ENCODE measurements at places on chromosomes 5 and 9.

GRCh38 chr9:5389109-5389732, 48.5 kb downstream of the PLGRKT start:
- no peak for DNase-seq

DNA sequence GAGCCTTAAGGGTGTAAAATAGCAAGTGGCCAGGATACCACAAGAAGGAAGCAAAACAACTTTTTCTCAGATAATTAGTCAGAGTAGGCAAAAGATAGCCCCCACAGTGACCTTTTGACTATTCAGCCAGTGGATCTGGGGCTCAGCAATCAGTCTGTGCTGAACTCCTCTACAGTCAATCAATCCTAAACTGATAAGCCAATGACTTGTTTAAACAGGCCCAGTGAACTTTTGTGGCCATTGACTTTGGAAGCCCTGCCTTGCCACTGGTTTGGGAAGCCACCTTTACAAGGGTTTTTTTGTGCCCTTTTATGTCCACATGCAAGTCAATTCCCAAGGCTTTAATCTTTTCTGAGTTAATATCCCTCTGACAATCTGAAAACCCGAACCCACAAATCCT, 1565.0 kb upstream of the WWC1 start:
- no peak for DNase-seq

- DNase-seq, result no peak
These were observed 2.8 kb upstream of the CMYA5 start for GRCh38 chr5:79686799-79687198.

- no peak for DNase-seq
These were observed 5.2 kb downstream of the ZNF346 start for GRCh38 chr5:177027665-177028064.

DNA sequence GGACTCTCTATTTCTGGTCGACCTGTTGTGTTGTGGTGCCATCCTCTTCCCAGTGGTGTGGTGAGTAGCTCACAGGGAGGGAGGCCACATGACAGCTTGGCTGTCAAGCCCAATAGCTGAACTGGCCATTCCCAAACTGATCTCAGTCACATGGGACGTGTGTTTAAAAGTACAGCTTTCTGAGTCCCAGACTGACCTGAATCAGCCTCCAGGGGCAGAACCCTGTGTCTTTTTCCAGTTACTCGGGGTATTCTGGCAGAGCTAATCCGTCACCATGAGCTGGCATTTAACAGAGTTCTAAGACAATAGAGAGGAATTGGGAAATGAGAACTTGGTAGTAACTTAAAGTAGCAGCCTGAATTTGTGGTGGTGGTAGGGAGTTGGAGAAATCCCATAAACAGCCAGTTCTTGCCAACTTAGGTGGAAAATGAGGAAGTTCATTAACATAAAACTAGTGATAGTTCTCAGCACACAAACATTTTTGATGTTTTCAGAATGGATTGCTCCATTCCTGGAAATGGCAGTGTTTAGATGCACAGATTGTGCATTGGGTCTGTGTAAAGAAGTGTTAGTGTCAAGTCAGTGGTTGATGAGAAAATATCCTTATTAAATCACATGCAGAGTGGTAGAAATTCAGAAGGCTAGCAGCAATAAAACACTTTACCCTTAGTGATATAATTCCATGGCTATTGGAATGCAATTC, 50.9 kb downstream of the GPR107 start:
- DNase-seq, result no peak

- DNase-seq, result no peak
These were observed 64.1 kb upstream of the GOLM1 start for GRCh38 chr9:86163503-86163902.

DNA sequence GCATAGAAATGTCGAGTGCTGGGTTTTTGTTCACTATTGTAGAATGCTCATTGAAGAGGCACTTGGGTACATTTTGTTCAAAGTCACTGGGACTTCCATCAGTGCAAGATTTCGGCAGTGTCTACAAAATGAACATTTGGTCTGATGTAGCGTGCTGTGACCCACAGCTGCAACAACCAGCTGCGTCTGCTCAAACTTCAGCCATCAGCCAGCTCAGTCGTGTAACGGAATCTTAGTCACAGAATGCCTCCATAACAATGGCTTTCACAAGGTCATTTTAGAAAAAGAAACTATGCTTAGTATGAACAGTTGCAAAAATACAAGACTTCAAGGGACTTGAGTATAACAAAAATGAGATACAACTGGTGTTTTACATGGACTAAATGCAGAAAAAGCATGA, 828.1 kb upstream of the GRAMD2B start:
- no peak for DNase-seq

DNA sequence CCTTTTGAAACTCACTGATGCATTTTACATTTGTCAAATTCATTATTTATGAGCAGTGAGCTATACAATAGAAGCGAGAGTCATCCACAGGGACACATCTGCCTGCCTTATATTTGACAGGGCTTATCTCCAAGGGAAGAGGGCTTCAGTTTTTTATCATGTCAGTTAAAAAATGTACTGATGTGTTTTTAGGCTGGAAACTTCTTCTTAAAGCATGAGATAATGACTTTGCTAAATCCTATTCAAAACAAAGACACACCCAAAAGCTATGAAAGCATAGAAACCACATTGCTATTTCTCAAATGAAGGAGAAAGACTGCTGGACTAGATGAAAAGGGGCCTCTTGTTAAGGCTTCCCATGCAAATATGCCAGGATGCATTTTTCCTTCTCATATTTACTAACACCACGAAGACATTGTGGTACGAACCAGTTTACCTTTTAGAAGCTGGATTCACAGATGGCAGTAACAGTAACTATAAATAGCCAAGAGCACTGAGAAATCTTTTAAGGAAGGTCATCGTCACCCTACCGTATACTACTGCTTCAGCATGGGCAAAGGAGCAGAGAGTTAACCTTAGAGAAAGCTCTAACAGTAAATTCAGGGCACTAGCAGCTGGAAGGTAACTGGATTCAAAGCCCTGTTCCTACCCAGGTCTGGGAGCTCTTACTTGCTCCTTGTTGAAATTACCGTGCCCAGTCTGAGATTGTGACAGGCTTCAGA, 86.3 kb upstream of the IFNK start:
- DNase-seq, result no peak

- DNase-seq, result no peak
These were observed 26.7 kb upstream of the CAMK4 start for GRCh38 chr5:111197523-111197922.

DNA sequence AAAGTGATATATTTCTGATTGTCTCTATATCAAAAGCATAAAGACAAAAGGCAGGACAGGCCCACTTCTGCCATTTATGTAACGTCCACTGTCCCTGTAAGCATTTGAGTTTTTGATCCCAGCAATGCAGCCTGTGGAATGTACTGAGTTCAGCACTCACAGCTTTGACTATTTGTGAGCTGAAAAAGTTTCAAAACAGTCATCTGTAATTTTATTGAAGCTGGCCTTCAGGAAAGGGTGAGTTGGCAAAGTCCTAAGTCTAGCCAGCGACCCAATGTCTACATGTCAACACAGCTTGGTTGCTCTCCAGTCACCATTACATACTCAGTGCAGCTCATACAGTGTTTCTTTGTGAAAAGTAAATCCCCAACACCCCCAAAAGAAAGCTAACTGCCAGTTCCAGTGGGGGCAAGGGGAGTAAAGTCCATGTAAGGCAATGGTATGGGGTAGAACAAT, 9.7 kb downstream of the LIFR start:
- DNase-seq, result no peak

DNA sequence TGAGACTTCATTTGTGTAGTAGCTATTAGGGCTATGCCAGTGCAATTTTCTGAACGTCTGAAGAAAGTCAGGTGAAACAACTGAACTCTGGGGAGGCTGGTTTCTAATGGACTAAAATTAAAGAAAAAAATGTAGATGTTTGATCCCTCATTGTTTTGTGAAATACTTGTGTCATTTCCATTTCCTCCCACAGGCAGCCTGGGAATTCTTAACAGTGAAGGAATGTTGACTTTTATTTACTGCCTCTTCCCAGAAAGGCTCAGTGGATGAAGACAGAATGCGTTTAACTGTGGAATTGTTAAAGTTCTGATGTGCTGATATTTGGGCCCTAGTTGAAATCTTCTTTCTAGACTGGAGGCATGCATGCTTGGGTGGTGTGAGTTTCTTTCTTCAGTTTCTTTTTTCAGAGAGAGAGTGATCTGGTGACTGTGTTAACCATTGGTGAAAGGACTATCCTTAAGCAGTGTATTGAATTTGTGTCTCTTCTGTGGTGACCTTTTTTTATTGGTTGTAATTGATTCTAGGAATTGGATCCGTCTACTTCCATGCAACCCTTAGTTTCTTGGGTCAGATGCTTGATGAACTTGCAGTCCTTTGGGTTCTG, 15.5 kb downstream of the ACER2 start:
- DNase-seq, result no peak

- DNase-seq, result no peak
These were observed 379.3 kb downstream of the CDH12 start for GRCh38 chr5:22473886-22474285.

DNA sequence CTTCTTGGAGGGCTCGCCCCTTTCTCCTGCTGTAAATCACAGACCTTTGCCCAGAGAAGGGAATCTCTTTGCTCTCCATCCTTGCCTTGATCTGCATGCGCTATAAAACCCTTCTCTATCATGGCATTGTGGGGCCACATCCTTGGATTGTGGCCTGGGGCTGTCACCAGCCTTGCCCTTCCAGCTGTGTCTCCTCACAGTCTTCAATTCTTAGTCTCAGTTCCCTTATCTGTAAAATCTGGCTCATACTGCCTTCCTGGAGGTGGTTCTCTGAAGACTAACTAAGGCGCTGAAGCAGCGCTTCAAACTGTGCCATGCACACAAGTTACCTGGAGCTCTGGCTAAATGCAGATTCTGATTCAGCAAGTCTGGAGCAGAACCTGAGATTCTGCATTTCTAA, 53.4 kb upstream of the RARS1 start:
- no peak for DNase-seq

GRCh38 chr5:61055434-61056006, 106.7 kb downstream of the SMIM15 start:
- DNase-seq, result no peak

DNA sequence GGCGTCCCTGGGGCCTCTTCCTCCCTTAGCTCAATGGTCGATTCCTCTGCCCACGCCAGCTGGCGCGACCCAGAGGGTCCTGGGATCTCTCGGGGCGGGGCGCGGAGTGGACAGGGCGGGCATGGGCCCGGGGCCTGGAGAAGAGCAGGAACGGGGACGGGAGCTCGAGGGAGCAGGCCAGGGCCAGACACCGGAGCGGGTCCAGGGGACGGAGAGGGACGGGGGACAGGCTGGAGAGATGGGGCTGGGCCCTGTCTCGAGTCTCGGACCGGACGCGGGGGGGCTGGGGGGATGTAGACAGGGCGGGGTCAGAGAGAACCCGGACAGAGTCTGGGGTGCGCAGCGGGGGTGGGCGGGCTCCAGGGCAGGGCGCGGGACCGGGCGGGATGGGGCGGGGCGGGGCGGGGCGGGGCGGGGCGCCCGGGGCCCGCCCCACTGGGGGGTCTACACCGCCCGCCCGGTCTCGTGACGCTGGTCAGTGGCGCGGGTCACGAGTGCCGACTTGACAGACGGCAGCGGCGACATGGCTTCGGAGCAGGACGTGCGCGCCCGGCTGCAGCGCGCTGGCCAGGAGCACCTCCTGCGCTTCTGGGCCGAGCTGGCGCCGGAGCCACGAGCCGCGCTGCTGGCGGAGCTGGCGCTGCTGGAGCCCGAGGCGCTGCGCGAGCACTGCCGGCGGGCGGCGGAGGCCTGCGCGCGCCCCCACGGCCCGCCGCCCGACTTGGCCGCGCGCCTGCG, at the start of gene UAP1L1:
UAP1L1 (plus strand) TSS at position 508 of the 738 bp plus-strand sequence; CDS start at position 524, 16 bp downstream.
- no peak for DNase-seq

GRCh38 chr9:93120846-93121315, 13.2 kb downstream of the NINJ1 start:
- no peak for DNase-seq

DNA sequence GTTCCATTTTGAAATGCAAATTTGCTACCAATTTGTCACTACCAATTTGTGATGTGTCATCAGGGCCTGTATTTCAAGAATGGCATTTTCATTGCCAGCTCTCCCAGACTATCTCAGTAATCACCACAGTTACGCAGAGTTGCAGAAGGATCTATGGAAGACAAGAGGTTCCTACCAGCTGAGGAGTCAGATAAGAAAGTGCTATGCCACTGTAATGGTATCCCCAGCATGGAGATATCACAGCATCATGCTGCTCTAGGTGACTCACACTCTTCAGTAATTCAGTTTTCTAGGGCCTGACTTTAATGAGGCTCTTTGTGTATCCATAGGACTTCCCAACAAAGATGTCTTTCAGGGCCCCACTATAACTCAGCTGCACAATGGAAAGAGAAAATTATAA, 490.3 kb downstream of the ARHGEF28 start:
- no peak for DNase-seq
